ENCODE measurements at places on chromosomes 4 and X.

DNA sequence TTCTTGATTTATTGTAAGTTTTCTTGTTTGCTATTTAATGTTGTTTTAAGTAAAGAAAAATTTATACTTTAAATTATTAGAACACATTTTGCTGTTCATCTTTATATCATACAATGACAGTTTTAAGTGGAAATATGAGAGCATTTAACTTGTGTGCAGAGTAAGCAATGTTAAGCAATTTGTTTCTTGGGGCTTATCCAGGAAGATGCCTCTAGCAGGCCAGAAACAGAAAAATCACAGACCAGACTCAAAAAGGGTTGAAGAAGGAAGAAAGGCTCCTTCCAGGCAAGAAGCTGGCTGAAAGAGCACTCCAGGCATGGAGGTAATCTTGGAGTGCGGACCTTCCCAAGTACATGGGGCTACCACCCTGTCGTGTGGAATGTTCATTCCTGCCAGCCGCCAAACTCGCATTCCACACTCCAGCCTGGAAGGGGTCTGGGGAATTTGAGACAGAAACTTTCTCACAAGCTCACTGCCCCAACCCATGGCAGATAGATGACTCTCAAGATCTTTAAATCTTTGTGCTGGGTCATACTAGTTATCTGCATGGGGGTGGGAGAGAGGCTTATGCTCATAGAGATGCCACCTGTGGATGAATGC lies 1521.3 kb upstream of the AGA start:
- no peak for DNase-seq

DNA sequence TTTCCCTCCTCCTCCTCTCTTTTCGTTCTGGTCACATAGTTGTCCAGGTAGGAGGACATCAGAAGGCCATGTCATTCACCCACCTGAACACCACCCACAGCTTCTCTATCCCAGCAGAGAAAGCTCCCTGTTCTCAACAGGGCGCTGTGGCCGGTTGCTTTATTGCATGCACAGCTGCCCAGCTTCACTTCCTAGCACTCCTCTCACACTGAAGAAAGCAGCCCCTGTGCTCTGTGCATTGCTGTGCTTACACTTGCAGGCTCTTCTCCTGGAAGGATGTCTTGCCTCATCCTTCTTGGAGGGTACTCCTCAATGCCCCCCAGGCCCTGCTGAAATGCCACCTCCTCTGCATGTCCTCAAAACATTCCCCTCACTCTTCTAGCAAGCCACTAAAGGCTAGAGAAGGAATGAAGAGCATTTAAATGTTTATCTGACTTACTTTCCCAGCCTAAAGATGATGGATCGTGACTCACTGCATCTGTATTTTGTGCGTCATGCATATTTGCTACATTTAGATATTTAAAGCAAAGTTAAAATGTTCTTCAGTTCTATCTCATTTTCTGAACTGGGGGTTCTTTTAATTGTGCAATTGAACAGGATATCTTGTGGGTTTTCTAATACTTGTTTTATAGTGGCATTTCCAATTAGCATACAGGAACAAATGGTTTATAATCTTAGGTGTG lies 186.4 kb upstream of the PUDP start:
- no peak for DNase-seq

DNA sequence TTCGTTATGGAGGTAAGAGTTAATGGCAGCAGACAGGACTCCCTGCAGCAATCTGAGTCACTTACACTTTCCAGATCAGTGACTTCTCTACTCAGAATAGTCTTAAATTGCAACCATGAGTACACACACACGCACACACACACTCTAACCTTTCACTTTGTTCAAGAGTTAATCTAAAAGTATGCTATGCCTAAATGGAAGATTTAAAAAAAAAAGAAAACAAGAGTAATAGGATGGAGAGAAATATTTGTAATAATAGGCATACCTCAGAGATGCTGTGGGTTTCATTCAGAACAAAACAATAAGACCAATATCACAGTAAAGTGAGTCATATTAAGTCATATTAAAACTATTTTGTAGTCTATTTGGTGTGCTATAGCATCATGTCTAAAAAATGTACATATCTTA lies 969.1 kb upstream of the PCDH10 start:
- no peak for DNase-seq

DNA sequence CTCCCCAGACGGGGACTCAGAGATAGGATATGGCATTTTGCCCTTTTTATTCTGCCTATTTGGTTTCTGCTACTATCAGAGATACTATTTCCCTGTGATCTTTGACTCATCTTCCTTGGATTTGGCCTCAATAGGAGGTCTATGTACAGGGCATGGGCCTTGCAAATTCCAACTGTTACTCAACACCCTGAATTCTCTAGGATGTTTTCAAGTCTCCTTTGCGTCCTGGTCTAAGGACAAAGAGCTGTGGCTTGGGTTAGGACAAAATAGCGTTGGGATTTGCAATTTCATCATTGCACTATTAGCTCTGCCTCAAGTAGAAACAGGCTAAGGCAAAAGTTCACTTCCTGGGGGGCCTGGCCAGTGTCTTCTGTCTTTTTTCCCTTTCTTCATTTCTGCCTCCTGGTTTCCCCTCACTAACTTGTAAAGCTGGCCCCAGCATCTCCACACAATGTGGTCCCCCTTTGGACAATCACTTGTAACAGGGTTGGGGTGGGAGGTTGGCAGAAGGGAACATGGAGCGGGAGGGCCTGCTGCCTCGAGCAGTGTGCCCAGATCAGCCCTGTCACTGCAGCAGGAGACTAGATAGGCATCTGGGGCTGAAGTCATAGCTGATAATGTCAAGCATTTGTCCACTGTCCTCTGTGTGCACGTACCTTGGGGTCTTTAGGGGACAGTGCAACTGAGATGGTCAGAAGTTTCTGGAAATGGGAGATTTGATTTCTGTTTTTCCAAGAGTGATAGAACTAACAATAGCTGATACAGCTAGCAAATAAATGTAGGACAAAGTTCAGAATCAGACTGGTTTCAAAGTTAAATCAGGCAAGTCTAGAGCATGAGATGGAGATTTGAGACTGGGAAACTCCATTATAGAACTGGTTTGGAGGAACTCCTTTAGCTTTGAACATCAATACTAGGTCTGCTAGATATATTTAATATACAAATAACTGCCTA lies 25.8 kb upstream of the STBD1 start:
- no peak for DNase-seq

GRCh38 chr4:168555437-168555836 lies 58.6 kb downstream of the PALLD start:
- DNase-seq: no peak

GRCh38 chrX:22135994-22136684 lies 104.0 kb downstream of the PHEX start:
- peak; percentile 48 for DNase-seq

DNA sequence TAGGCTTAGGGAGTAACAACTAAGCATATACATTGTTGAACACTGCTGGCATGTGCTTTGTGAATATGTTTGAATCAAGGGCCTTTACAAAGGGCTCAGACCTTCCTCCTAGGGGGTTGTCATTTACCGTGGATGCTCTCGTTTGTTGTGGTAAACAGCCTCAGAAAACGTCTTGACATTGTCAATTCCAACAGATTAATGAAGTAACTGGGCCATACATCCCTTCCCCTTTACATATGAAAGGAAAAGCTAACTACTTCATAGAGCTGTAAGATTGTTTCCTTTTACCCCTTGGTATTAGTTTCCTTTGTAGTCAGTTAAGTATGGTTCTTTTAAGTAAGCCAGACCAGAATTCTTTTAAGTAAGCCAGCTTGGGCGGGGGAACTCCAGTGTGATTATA lies 42.9 kb downstream of the FAT4 start:
- no peak for DNase-seq

DNA sequence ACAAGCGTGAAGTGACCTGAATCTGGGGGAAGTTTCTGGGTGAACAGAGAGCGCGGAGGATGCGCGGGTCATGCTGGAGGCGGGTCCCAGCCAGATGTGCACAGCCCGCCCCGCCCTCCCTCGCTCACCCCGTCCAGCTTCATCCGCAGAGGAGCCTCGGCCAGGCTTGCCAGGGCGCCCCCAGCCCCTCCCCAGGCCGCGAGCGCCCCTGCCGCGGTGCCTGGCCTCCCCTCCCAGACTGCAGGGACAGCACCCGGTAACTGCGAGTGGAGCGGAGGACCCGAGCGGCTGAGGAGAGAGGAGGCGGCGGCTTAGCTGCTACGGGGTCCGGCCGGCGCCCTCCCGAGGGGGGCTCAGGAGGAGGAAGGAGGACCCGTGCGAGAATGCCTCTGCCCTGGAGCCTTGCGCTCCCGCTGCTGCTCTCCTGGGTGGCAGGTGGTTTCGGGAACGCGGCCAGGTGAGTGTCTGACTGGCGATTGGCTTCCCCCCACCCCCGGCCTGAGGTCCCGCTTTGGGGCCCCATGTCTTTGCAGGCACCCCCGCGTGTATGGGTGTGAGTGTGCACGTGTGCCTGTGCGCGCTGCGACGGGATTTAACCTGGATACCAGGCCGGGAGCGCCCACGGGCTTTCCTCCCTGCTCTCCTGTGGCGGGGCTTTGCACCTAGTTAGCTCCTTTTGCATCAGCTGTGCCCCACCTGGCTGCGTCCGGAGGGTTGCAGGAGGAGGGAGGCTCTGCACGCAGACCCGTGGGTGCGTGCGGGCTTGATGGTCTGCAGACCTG lies at the start of gene EGFL6:
TSS of gene EGFL6 (plus strand) at position 123 of the 782 bp plus-strand sequence. CDS start at position 384, 261 bp downstream.
- DNase-seq: peak; percentile 6

DNA sequence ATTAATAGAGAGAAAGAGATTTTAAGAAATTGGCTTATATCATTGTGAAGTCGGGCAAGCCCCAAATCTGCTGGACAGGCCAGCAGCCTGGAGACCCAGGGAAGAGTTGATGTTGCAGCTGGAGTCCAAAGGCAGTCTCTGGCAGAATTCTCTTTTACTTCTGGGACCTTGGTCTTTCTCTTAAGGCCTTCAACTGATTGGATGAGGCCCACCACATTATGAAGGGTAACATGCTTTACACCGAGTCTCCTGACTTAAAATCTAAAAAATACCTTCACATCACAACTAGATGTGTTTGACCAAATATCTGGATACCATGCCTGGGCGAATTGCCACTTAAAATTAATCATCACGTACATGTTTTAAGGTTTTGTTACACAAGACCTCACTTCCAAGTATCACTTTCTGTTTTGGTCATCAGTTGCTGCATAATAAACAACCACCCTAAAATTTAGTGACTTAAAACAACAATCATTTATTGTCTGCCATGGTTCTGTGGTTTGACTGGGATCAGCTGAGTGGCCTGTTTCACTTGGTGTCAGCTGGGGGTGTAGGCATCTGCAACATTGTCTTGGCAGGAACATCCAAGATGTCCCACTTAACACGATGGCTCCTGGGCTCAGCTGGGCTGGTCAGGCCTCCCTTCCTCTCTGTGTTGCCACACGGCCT lies 3.4 kb downstream of the CD38 start:
- no peak for DNase-seq

- DNase-seq: no peak
Observed at GRCh38 chrX:136021903-136022302, 36.7 kb downstream of the SLC9A6 start.

DNA sequence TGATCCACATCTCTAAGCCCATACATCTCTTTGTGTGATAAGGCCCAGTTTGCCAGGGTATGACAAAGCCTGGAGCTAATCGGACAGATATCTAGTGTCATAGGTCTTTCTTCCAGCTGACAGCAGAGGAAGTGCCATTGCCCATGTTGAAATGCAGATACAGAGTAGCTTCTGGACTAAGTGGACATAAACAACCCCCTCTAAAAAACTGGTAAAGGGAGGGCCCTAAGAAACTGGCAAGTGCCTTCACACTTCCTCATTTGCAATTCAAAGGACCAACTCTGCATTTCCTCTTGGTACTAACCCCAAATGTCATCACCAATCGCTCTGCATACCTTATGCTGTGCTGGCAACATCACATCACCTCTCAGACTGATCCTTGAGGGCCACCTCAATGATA lies 20.8 kb downstream of the ARHGEF6 start:
- no peak for DNase-seq

DNA sequence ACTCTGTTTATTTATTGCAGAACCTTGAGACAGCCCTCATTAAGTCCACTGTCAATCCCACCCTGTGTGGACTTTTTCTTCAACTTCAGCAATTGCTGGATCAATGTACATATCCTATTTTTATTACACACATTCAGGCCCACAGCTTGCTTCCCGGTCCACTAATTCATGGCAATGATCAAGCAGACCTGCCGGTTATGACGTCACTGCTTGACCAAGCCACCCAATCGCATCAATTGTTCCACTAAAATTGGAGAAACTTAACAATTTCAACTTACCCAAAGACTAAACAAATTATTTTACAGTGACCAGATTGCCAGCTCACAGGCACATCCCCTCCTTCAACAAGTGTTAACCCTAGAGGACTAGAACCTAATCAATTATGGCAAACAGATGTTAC lies 240.4 kb upstream of the MAGEB18 start:
- DNase-seq: no peak

DNA sequence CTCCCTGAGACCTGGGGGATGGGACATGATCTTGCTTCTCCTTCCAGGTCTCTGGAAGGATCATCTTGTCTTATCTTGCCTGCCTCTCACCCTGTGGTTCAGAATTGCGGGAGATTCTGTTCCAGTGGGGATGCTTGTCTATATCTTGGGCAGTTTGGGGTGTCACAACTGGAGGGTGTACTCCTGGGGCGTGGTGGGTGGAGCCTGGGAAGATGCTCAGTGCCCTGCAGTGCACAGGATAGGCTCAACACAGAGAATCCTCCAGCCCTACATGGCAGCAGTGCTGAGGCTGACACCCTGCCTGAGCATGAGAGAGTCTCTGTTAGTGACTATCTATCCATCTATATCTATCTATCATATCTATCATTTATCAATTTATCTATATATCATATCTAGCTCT lies 7.7 kb downstream of the P2RY8 start:
- DNase-seq: no peak

GRCh38 chr4:17284323-17285175 lies 227.3 kb downstream of the QDPR start:
- DNase-seq: no peak

- DNase-seq: no peak
Observed at GRCh38 chr4:48669086-48669485, 111.0 kb downstream of the FRYL start.

- no peak for DNase-seq
Observed at GRCh38 chrX:94288325-94288724, 614.3 kb downstream of the FAM133A start.

DNA sequence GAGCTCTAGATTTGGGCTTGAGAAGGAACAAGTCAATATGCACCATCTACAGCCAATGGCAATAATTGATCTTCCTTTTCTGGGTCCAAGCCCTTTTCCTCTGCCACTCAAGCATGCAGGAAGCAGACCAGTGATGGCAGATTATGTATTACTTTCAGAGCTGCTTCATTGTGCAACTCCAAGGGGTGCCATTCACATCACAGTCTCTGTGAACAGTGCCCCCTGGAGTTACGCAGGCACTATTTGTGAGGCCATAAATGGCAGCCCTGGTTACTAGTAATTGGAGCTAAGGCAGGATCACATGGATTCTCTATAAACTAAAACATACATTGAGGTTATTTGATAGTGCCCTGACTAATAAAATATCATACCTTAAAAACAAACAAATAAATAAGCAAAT lies 313.4 kb upstream of the SLC7A11 start:
- no peak for DNase-seq

GRCh38 chrX:131987252-131987651 lies 35.9 kb upstream of the STK26 start:
- peak; percentile 73 for DNase-seq

All from CD4-positive, CD25-positive, alpha-beta regulatory T cell (primary cell).